ENCODE measurements at places on chromosomes 16 and 17.

DNA sequence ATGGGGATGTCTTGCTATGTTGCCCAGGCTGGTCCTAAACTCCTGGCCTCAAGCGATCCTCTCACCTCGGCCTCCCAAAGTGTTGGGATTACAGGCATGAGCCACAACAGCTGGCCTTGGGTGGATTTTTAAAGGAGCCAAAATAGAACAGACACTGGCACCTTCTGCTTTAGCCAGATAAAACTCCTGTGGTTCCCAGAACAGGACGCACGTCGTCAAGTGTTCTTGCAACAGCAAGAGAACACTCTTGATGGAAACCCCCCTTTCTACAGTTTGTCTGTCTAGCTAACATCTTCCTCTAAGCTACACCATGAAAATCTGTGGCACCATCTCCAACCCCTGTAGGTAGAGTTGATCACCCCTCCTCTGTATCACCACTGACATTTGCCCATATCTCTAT, 122.6 kb downstream of the NPIPB5 start:
- no peak for DNase-seq

- no peak for DNase-seq
Observed at GRCh38 chr17:69404399-69404798, 10.1 kb upstream of the MAP2K6 start.

- no peak for DNase-seq
Observed at GRCh38 chr17:17928398-17929287, 43.6 kb downstream of the TOM1L2 start.

GRCh38 chr17:18315562-18315922, 449 bp downstream of the SMCR8 start:
- DNase-seq = no peak

DNA sequence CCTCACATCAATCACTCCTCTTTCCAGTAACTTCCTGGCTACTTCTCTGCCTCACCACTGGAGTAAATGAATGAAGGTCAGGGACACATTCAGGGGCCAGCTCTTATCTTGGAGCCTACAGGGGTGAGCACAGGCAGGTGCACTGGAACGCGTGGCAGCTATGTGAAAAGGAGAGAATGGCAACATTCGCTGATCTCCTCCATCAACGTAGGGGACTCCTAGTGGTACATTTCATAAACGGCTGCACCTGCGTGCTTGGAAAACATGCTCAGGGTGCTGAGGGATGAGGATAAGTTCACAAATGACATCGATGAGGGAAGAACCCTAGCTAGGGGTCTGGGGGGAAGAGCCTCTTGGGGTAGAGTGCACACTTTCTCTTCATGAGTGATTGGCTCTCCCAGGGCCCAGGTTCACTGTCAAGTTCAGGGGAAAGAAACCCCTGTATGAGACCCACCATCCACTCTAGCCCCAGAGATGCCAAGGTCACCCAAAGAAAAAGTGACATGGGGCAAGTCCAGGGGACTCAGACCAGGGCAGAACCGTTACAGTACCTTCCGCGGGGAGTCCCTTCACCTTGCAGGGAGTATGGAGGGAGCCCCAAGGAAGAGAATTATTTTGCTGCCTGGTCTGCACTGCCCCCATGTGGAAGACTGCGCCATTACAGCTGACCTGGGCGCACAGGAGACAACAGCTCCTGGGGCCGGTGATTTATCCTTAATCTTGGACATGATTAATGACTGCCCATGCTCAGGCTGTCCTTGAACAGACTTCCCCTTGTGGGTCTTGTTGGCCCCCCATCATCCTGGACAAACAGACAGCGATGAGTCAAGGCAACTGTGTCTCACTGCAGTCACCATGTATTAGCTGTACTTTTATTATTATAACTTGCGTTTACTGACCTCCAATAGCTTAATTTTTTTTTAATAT, 30.1 kb downstream of the VAC14 start:
- peak; percentile 3 for DNase-seq

DNA sequence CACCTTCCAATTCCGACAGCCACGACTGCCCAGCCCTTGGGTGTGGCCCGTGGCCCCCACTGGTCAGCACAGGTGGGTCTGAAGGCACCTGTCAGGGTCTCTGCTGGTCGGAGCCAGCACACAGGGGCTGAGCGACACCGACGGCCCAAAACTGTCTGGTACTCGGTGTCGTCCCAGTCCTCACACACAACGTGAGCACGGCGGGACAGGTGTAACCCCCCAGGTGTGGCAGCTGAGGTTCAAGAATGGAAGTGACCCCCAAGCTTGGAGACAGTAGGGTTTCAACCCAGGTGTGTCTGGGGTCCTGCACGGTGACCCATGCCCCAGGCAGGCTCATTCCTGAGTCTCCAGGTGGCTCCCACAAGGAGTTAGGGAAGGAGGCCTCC, 1.0 kb downstream of the GALNS start:
- no peak for DNase-seq

DNA sequence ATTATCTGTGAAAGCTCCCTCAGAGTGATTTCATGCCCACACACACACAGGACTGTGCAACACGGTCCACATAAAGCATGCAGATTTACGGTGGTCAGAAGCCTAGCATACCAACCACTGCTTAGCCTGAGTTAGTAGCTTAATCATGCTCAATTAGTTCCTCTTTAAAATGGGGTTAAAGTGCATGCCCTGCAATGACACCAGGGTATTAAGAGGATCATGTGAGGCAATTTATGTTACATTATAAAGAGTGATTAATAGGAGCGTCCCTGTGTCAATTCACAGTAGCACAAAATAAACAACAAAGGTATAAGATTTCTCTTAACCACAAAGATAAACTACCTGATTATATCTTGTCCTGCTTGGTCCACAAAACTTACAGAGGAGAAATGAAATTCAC, 39.8 kb downstream of the C17orf67 start:
- DNase-seq = no peak

GRCh38 chr17:34384271-34384670, 21.2 kb upstream of the CCL1 start:
- no peak for DNase-seq

GRCh38 chr17:5809056-5809455, 224.7 kb upstream of the NLRP1 start:
- DNase-seq = no peak

- DNase-seq = no peak
Observed at GRCh38 chr17:13306310-13306962, 288.6 kb upstream of the ELAC2 start.

DNA sequence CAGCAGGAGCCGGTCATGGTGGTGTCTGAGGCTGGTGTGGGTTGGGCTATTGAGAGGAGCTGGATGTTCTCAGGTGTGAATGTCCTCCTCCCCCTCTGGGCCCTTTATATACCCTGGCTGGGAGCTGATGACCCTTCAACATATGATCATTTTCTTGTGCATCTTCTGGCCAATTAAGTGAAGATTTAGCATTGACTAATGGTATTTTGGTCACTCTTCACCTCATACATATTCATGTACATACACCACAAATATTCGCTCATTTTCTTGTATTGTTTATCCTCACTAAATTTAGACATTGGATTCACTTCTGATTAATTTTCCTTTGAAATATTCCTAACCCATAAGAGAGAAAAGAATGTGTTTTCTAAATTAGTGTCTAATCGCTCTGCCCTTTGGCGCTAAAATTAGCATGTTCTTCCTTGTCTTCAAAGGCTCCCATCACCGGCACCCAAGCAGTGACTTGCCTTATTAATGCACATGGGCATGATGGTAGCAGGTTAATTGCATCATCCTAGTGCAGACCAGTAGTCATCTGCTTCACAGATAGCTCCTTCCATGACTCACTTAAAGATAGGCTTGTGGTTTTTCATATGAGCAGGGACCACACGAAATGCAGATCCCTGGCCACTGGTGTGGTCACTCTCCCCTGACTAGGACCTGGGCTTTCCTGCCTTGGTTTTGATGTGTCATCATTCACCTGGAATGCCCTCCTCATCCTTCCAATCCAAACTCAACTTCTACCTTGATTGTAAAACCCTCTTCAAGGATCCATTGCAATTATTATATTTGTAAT, at the start of gene KRTAP2-4:
KRTAP2-4 (minus strand) TSS at position 51 of the 796 bp plus-strand sequence; CDS start at position 17, 34 bp downstream.
- DNase-seq = no peak

DNA sequence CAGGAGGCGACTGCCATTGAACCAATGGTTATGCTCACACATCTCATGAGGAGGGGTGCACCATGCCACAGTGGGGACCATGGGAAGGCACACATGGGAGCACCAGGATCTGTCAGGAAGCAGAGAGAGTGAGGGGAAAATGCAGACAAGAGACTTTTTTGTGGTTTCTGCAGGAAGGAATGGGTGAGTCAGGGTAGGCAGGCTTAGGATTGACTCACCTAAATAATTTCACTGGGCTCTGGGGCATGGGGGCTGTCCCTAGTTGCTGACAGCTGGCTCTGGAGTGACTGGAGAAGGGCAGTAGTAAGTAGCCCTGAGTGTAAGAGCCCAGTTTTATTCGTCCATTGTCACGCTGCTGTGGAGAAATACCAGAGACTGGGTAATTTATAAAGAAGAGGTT, 202.4 kb downstream of the AXIN2 start:
- DNase-seq = peak; percentile 39

GRCh38 chr16:15552507-15552906, 90.4 kb downstream of the MARF1 start:
- no peak for DNase-seq

GRCh38 chr16:13070268-13070667, 168.9 kb downstream of the SHISA9 start:
- DNase-seq = no peak

- DNase-seq = no peak
Observed at GRCh38 chr17:35546487-35546886, 9.0 kb upstream of the SLFN12L start.

DNA sequence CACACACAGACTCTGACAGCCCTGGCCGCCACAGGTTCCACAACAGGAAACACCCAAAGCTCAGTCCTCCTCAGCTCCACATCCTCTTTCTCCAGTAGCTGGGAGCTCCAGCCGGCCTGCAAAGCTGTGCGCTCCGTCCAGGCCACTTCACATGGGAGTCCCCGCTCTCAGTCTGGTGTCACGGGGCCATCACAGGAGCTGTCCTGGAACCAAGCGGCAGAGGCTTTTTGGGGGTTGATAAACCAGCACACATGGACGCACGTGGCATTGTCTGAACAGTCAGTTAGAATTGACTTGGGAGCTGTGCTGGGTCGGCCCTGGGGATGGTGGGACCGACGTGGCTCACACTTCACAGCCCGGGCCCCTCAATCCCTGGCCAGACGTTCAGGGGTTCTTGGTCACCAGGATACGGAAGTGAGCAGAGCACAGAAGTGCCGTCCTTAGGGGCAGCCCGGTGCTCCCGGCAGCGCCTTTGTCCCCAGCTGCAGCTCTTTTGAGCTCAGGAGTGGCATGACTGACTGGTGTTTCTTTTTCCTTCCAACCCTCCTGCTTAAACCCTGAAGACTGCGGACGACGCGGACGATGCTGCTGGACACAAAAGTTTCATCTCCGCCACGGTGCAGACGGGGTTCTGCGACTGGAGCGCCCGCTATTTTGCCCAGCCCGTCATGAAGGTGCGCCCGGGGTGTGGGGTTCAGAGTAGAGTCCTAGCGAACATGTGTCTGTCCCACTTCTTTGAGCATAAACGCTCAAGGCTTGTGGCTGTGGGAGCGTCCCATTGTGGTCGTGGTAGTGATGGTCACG, 66.6 kb upstream of the CHMP6 start:
- DNase-seq = no peak

DNA sequence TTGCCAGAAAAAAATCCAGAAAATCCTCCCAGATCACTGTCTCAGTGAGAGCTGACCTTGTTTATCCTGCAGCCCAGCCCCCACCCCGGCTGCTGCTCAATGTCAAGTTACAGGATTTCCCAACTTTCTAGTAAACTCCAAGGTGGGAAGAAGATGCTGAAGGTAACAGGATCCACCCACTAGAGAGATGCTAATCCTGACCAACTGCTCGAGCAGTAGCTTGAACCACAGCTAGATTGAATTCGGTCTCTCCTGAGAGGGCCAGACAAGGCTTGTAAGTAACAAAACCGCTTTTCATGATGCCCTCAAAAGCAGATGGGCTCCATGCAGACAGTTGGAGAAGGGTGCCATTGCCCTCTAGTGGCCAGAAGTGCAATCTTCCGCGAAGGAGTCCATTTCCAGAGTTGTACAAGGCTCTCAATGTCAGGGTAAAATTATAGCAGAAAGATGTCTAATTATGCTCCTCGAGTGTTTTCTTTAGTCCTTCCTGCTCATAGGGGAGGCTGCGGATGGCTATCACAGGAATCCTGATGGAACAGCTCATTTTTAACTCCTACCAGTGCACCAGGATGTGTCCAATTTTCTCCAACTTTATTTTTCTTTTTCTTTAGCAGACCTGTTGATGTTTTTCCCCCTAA, 3.9 kb downstream of the CDH11 start:
- no peak for DNase-seq

- no peak for DNase-seq
Observed at GRCh38 chr16:76280421-76281215, 3.4 kb downstream of the CNTNAP4 start.

DNA sequence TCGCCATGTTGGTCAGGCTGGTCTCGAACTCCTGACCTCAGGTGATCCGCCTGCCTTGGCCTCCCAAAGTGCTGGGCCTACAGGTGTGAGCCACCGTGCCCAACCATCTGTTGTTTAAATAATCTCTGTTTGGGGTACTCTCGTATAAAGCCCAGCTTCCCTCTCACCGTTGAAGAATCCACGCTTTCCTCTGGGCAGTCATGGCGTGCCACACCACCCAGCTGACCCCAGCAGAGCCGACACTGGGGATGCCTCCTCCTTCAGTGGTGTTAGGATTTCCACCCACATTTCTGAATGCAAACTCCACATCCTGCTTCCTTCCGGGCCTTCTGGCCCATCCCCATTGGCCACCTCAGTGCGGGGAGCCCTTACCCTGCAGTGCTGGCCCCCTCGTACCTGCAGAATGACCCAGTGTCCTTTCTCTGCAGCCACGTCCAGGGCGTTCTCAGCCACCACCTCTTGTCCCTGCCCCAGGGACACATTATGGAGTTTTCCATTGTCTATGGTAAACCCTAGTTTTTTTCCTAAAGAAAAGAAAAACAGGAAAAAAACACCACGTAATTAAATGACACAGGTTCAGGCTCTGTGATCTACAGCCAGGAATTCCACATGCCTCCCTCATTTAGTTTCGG, 60.4 kb downstream of the PGS1 start:
- DNase-seq = no peak

DNA sequence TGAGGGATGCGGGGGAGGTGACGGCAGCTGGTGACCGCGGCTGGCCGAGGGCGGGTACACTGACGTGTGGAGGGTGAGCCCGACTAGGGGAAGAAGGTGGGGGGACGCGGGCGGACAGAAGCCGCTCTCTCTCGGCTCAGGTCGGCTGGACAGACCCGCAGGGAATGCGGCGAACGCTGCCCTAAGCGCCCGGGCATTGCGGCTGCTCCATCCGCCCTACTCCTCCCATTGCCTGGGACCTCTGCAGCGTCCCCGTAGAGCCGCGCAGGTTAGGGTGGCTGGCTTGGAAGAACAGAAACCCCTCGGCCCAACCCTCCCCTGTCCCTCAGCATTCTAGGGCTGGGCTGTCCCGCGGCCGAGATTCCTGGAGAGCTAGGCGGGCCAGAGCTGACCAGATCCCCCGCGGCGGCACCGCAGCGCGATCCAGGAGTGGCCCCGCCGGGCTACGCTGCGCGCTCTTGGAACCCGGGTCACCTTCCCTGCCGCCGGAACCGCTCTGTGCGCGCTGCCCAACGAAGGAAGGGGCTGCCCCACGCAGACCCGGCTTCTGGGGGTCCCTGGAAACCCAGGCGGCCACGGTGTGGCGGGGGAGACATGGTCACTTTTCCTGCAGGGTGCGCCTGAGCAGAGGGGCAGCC, 3.0 kb downstream of the DLX4 start:
- no peak for DNase-seq

GRCh38 chr17:74190154-74190553, 13.3 kb upstream of the RPL38 start:
- DNase-seq = no peak

- DNase-seq = no peak
Observed at GRCh38 chr17:71765437-71765836, 355.4 kb upstream of the SOX9 start.

Measured in stimulated activated naive CD4-positive, alpha-beta T cell treated with Interleukin-2 at 50 U/mL for 16 hours (primary cell).